ENCODE measurements at places on chromosomes 4 and X.

- no peak for DNase-seq
Observed at GRCh38 chr4:106624671-106625070, 256.1 kb upstream of the GIMD1 start.

- DNase-seq: no peak
Observed at GRCh38 chr4:76883147-76883546, 14.8 kb downstream of the SOWAHB start.

DNA sequence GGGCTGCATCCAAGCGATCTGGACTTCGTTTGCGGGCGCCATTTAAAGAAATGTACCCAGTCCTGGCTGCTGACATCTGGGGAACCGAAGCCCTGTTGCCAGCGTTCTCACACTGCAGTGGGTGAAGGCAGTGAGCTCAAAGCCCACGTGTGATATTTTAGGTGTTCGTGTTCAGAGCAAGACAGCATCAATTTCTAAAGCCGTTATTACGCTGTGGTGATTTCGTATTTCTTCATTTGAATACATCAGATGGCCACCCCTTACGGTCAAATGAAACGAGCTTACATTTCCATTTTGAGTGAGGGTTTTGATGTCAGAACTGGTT, 376 bp upstream of the C4orf36 start:
- DNase-seq: no peak

GRCh38 chr4:173252024-173252935, 81.9 kb downstream of the HMGB2 start:
- peak; percentile 97 for DNase-seq

DNA sequence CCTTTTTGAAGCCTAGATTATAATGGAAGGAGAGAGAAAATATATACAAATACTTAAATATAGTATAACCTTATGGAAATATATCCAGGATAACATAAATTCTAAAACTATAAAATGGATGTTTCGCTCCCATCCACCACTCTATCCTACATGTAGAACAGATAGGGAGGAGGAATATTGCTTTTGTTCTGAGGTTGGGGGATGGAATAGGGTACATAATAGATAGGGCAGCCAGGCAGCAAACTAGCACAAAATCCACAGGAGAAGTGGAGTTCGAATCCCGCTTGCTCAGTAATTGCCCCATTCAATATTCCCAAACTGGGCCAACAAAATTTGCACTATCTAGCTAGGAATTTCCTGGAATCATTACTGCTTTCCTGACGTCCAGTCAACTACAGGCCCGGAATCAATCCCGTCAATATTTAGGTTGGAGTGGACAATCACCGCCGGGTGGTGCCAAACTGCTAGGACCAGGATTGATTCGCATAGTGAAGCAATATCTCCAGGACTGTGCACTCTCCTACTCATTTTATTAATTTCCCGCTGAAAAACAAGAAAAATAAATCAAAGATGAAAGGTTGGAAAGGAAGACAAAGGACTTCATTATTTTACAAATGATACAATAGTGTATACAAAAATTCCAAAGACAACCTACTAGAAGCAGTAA, 40.4 kb upstream of the PAPSS1 start:
- DNase-seq: no peak

- no peak for DNase-seq
Observed at GRCh38 chrX:54799046-54799445, 991 bp upstream of the ITIH6 start.

GRCh38 chr4:76023389-76023788, at the start of gene CXCL10:
TSS of gene CXCL10 (minus strand) at chr4:76023497. CDS start at chr4:76023431, 66 bp downstream.
- DNase-seq: no peak

GRCh38 chrX:97766501-97767095, 882.9 kb downstream of the RPA4 start:
- DNase-seq: no peak

DNA sequence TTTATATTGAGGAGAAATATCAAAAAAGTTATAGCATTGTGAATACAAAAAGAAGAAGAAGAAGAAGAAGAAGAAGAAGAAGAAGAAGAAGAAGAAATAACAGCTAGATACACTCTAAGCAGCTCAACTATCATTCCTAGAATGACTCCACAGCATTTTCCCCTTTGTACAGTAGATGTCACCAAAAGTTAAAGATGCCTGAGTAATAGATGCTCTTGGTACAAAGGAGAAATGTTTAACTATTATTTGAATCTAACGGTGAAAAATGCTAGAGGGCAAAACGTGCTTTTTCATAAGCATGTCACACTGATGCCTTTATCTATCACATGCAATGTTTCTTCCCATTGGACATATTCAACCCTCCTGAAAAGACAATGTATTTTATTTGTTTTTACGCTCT, 178.4 kb upstream of the GPRIN3 start:
- no peak for DNase-seq

DNA sequence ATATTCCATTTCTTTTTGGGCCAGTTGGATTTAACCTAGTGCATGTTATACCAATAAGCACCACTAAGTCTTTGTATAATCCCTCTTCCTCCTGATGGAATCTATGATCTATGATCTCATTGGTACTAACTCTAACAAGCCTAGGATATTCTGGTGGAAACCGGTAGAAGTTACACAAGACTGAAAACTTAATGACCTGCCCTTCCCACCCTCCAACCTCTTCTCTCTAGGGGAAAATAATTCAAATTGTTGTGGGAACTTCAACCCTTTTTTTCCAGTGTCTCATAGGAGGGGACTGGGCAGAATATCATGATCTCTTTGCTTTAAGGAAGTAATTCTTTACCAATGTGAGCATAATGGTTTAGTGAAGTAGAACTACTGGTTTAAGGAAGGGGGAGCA, 289.5 kb upstream of the BOD1L1 start:
- DNase-seq: peak; percentile 78

DNA sequence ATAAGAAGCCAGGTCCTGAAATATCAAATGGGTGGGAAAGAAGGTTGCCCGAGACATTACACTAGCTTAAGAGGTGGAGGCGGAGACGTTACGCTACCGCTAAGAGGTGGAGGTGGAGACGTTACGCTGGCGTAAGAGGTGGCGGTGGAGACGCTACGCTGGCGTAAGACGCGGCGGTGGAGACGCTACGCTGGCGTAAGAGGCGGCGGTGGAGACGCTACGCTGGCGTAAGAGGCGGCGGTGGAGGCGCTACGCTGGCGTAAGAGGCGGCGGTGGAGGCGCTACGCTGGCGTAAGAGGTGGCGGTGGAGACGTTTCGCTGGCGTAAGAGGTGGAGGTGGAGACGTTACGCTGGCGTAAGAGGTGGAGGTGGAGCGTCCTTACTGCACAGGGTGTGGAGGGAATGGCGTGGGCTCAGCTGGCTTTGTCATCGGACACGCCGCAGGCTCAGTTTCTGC, 12.8 kb downstream of the CYP4V2 start:
- peak; percentile 79 for DNase-seq

- DNase-seq: no peak
Observed at GRCh38 chr4:112858751-112859150, 190.7 kb upstream of the ANK2 start.

DNA sequence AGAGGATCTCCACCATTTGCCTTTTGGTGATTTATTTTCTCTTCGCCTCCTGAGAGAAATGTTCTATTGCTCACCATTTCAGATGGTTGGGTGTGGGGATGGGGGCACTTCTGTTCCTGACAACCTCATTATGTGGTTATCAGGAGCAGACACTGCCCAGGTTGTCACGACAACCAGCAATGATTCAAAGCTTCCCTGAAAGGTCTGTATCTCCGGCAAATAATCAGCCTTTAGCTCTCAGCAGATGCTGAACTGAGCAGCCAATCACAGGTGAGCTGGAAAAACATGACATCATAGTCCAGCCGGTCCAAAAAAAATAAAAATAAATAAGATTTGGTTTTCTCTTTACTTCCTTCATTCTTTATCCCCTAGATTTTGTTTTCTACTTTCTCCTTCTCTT, 5.5 kb upstream of the PAK3 start:
- no peak for DNase-seq

GRCh38 chrX:120087289-120088017, 10.0 kb upstream of the RHOXF2B start:
- no peak for DNase-seq

DNA sequence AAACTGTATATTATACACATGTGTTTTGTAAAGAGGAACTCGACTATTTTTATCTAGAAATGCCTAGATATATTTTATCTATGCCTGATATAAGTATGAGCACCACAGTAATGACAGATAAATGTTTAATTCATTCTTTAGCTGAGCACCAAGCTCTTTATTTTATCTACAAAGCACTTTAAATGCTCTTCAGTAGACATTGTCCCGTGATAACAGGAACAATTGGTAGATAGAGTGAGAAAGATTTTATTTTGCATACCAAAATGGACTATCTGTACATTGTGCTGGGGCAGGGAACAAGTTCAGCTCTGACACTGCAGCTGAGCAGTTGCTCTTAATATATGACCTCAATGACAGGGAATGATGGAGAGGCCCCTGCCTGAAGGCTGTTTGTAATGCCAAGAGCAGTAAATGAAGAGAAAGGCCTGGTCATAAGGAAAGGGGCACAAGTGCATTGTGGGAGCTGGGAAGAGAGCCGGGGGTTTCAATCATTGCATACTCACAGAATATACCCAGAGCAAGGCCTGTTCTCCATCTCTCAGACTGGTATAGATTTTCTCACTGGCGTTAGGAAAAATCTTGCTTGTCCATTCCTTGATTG, 57.3 kb downstream of the SEPTIN11 start:
- peak; percentile 38 for DNase-seq

DNA sequence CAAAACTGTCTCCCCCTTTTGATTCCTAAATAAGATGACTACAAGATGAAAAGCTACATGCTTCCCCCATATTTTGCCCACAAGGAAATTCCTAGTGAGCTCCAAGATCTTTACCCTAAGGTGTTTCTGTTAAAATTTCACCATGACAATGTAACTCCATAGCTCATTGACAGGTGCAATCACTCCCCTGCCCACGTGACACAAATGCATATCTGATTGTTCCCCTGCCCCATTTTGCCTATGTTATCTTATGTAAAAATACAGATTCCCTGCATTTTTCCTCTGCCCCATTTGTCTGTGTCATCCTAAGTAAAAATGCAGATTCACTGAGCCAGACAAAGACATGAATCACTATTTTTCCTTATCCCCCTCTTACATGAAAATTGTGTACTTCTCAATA, 66.7 kb downstream of the GPRASP3 start:
- no peak for DNase-seq

DNA sequence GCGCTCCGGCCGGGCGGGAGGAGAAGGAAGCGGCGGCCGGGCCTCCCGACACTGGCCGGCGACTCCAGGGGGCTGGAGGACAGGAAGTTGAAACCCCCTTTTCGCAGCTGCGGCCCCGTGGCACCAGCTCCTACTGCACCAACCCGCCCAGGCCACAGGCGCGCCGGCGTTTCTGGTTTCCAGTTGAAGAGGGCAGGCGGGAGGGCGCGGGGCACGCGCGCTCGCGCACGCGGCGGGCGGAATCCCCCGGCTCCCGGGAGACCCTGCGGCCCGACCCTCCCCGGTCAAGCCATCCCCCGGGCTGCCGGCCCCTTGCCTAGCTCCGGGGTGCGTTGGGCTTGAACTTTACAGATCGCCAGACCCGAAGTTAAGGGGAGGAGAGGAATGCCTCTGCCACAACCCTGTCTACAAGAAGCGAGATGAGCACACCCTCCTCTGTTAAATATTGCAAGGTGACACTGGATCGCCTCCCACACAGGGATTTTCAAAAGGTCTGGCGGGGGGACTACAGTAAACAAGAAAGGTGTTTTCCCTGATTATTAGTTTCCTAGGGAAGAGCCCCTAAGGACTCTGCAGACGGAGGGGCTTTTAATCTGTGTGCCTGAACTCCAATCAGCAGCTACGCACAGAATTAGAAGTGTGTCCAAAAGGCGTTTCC, 1.4 kb downstream of the ELOVL6 start:
- no peak for DNase-seq

DNA sequence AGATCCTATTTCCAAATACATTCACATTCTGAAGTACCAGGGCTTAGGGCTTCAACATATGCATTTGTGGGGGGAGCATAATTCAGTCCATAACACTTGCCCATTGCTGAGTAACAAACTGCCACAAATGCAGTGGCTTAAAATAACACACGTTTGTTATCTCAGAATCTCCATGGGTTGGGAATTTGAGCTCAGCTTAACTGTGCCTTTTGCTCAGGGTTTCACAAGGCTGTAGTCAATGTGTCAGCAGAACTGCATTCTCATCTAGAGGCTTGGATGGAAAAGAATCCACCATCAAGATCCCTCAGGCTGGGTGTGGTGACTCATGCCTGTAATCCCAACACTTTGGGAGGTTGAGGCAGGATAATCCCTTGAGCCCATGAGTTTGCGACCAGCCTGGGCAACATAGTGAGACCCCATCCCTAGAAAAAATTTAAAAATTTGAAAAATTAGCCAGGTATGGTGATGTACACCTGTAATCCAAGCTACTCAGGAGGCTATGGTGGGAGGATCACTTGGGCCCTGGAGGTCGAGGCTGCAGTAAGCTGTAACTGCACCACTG, 25.8 kb upstream of the TBL1X start:
- DNase-seq: no peak

- DNase-seq: no peak
Observed at GRCh38 chr4:83947125-83947829, 411.4 kb downstream of the GPAT3 start.

DNA sequence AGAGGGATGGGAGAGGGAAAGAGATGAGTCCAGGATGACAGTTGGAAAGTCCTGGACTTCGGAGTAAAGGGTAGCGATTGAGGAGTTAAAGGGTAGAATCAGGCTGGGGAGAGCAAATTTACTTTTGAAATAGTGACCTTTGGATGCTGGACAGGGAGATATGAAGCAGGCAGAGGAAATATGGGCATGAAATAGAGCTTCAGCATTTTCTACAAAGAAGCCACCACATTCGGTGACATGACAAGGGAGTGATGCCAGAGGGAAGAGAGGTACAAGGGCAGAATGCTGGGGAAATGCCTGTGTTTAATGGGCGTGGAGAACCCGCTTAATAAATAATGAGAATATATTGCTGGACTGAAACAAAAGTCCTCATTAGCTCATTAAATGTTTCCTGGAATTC, 92.7 kb downstream of the TBL1X start:
- no peak for DNase-seq

DNA sequence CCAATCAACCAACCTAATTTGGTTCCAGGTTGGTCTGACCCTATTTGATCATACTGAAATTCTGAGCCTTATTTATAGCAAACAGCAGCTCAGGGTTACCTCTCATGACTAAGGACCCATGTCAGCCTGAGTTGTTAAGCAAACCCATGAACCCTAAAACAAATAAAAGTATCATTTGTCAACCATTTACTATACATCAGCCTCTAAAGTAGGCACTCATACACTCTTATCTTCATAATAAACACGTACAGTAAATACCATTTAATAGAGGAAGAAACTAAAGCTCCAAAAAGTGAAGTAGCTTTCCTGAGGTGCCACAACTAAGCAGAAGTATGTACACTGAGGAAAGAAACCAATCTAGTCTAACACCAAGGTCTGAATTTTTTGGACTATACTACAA, 25.2 kb downstream of the MANBA start:
- DNase-seq: no peak

DNA sequence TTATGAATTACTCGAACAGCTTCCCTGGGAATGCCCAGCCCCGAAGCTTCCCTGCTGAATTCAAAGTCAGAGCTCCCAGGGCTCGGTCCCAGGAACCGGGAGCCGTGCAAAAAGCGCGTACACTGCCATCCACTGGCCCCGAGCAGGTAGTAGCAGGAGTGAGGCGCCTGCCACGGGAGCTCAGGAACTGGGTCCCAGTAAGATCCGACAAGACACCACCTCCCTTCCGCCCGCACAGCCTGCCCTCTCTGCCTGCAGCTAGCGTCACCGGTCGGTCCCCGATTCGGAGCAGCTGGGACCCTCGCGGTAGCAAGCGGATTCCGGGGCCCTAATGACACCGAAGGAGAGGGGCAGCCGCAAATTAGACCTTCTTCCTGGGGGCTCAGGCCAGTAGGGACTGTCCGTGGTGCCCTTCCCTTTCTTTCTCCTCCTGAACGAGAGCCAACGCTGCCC, 1.2 kb downstream of the CORIN start:
- DNase-seq: peak; percentile 96

- DNase-seq: peak; percentile 85
Observed at GRCh38 chr4:1683261-1683735, 815 bp downstream of the FAM53A start.
